ENCODE measurements at places on chromosomes 2 and 18.

DNA sequence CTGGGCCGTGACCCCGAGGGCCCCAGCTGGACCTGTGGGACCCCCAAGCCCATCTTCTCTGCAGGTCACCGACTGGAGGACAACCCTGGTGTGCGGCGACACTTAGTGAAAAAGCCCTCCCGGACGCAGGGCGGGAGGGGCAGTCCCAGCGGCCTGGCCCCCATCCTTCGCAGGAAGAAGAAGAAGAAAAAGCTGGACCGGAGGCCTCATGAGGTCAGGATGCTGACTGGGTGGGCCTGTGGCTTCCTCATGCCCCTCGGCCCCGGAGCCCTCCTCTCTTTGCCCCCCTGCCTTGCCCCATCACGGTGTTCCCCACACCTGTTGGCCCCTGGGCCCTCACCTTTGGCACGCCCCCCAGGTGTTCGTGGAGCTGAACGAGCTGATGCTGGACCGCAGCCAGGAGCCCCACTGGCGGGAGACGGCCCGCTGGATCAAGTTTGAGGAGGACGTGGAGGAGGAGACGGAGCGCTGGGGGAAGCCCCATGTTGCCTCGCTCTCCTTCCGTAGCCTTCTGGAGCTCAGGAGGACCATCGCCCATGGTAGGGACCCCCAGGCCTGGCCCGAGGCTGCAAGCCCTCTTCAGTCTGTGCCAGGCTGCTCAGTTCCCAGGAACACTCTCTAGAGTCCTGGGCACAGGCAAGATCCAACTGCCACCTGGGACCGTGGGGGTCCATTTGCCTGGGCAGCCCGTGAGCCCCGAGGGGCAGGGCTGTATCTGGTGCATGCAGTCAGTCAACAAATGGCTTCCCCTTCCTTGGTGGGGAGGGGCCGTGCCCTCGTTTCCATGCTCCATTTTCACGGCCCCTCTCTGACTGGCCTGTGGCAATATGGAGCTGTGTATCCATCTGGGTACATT lies 4.7 kb downstream of the SLC4A3 start:
- DNase-seq: no peak

GRCh38 chr2:182404975-182405561 lies 21.8 kb downstream of the PDE1A start:
- no peak for DNase-seq

GRCh38 chr2:108535357-108535631 lies 1.0 kb downstream of the LIMS1 start:
- no peak for DNase-seq

DNA sequence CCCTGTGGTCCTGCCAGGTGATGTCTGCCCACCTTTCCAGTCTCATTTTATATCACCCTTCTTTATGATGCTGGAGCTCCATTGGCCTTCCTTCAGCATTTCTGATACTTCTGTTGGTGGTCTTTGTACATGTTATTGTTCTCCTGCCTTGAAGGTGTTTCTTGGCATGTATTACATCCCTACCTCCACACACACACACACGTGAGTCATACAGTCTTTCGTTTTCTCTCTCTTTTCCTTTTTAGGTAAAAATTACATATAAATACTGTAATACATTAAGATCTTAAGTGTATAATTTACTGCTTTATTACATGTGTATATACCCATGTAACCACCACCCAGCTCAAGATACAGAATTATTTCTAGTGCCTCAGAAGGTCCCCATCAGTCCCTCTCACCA lies 10.2 kb upstream of the ADGRF3 start:
- DNase-seq: no peak

DNA sequence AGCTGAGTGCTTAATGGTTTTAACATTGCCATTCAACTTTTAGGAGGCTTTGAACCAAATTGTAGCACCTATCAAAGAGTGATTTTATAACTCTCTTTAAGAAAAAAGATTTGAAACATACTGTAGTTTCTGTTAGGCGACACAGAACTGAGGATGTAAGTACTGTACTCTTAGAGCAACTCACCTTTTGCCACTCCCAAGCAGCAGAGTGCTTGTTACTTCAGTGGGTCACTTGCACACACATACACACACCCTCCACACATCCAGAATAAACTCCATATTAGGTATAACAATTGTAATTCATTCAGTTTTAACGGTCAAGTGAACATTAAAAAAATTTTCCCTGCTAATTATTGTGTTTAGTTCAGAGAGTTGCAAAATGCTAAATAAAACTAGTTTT lies 118.3 kb downstream of the CAMKMT start:
- DNase-seq: no peak

DNA sequence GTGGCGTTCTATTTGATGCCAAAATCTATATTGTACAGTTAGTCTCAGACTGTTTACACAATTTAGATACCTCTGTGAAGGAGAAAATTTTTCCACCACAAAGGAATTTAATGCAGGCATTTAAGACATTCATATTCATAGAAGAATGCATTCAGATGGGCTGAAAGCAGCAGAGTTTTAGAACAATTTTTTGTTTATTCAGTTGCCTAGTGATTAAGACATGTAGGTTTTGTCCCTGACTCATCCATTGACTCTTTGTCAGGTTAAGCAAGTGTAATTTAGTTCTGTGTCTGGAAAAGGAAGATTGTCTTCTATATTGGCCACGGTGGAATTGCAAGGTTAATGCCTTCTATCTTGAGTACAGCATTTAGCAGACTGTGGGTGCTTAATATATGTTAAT lies 515.0 kb downstream of the PARD3B start:
- no peak for DNase-seq

- DNase-seq: no peak
These were observed 150.0 kb downstream of the ZNF385B start for GRCh38 chr2:179711375-179711774.

- DNase-seq: peak; percentile 30
These were observed 28.7 kb downstream of the SMAD2 start for GRCh38 chr18:47901624-47902362.

Measured in activated naive CD4-positive, alpha-beta T cell treated with anti-CD3 and anti-CD28 coated beads, Interleukin-2, amount 10 ng/mL, durations not matched to agents 7 days and 5 days (primary cell).